ENCODE measurements at places on chromosomes 7 and 10.

DNA sequence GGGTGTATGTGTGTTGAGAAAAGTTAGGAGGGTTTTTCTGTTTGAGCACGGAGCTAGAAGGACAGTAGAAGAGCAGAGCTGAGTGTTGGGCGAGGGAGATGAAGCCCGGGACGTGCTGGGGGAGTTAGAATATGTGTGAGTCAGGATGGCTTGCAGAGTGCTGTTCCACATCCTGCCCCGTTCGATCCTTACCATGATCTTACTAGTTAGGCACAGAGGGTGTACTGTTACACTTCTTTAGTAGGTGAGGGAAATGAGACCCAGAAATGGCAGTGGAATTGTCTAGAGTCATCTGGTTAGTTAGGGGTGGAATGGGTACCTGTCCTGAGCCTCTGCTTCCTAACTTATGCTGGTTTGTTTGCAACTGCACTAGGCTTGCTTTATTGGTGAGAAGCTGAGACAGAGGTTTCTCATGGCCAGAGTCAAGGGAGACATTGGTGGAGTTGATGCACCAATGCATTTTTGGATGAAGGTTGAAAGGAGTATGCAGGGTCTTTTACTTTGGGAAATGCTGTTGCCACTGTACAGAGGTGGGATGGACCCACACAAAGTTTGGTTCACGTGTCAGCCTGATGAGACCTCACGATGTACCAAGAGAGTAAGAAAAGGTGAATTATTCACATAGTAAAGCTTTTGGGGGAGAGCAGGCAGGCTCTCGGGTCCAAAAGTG is 42.4 kb downstream of the CCNY start:
- DNase-seq: no peak

- no peak for DNase-seq
These were observed 12.5 kb downstream of the MXI1 start for GRCh38 chr10:110219884-110220283.

GRCh38 chr10:109960682-109961081 is 37.4 kb upstream of the XPNPEP1 start:
- no peak for DNase-seq

DNA sequence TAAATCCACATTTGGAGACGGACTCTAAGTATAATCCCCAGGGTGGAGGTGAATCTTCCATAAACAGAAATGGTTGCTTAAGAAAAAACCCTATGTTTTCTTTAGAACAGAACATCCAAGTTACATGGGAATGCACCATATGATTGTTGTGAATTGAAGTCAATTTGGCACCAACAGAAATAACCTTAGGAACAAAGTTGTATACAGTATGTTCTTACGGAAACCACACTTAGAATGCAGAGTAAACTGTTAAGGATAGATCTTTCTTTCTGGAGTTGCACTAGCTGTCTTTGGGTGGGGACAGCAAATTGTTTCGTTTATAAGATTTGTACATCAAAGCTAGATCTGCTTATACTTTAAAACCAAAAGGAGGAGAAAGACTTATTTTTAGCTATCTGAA is 316.4 kb downstream of the PTEN start:
- DNase-seq: no peak

GRCh38 chr7:100413889-100414288 is 14.6 kb downstream of the ZCWPW1 start:
- DNase-seq: no peak

GRCh38 chr7:3179456-3179855 is 121.6 kb upstream of the SDK1 start:
- no peak for DNase-seq

DNA sequence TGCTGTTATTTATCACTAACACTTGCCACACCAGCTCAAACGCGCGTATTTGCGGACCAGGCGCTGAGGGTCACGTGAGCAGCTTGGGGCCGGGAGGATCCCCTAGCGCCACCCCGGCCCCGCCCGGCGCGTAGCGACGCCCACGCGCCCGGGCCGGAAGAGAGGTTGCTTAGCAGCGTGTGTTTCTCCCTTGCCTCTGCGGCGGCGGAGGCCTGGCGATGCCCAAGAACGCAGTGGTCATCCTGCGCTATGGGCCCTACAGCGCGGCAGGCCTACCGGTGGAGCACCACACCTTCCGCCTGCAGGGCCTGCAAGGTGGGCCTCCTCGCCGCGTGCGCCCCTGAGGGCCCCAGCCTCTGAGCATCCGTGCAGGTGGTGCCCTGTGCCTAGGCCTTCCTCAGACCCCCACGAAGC is at the start of gene C10orf53:
Gene C10orf53 (plus strand): TSS at position 172 of the 414 bp plus-strand sequence. CDS start 47 bp downstream, at position 219.
- no peak for DNase-seq

- no peak for DNase-seq
These were observed 51.8 kb upstream of the MRLN start for GRCh38 chr10:59805014-59805413.

GRCh38 chr10:64519831-64520230 is 998.6 kb downstream of the REEP3 start:
- no peak for DNase-seq

GRCh38 chr10:97726636-97727178 is 10.2 kb upstream of the ZFYVE27 start:
- no peak for DNase-seq

- no peak for DNase-seq
These were observed 35.9 kb upstream of the HDAC9 start for GRCh38 chr7:18459484-18460245.

DNA sequence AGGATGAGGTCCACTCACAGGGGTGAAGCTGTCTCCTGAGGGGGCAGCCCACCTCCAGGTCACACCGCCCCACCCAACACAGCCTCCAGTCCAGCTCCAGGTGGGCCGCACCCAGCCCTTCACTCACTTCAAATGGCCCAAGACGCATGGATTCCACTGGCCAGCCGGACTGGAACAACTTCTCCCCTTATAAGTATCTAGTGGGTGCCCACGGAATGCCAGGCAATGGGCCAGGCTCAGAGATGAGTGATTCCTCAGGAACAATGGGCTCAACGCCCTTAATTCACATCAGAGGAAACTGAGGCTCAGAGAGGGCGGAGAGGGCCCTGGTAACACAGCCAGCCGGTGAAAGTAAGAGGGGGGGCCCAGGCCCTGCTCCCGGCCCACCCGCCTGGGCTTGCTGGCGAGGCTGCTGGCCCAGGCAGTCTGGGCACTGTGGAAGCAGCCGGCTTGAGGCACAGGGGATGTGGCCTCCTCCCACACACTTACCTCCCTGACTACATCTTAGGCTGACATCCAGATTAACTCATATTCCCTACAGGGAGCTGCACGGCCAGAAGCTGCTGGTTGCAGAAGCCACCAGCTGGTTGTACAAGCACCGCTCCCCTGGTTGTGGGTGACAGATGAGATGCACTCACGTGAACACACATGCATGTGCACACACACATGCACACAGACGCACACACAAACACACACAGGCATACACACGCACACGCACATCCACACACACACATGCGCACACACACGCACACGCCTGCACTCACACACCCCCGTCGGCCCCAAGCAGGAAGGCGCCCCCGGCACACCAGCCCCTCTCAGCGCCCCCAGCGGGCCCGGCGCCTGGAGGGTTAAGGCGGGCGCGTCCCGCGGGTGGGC is 1.0 kb upstream of the FAM20C start:
- DNase-seq: no peak

DNA sequence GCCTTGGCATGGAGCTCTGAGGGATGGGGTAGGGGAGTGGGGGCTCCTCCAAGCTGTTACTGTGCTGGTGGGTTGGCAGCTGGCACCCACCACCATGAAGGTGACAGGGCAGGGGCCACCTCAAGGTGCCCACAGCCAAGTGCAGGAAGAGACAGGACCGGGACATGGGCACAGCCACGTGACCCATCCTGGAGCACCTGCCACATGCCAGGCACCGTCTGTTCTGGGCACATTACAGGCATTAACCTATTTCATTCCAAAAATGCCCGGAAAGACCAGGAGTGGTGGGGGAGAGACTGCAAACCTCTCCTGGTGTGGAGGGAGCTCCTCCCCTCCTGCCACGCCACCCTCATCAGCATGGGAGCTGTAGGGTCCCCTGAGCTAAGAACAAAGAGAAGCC is 56.7 kb downstream of the CAMK2B start:
- DNase-seq: no peak

- DNase-seq: no peak
These were observed 142.7 kb downstream of the ZMYND11 start for GRCh38 chr10:277963-278362.

DNA sequence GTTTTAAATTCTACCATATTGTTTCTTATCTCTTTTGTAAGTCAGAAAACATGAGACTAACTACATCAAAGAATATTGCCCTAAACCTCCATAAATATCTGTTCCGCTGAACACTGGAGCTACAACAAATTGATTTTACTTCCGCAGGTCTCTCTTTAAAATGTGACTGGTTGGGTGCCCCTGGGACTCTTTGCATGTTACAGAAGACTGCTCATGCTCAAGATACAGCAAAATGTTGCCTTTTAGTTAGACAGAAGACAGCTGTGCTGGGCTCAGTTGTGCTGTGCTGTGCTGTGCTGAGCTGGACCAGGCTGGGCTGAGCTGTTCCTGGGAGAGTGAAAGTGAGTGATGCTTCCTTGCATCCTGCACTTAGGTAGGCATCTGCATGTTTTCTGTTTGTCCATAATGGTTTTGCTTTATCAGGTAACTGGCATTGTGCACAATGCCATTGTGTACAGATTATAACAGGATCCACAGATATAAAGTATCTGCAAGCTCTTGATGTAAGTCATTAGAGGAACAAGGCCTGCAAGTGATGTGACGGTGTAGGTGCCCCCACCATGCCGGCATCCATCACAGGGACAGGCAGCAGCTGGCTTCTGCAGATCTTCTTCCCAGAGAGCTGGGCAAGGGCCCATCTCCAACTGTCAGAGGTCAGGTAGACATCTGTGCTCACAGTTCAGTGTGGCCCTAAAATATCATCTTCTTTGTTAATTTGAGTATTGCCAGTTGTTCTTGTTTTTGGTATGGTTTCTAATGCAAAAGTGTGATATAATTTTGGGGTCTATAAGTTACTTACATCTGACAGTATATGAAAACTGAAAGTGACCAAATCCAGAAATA is 972.5 kb upstream of the CELF2 start:
- no peak for DNase-seq

DNA sequence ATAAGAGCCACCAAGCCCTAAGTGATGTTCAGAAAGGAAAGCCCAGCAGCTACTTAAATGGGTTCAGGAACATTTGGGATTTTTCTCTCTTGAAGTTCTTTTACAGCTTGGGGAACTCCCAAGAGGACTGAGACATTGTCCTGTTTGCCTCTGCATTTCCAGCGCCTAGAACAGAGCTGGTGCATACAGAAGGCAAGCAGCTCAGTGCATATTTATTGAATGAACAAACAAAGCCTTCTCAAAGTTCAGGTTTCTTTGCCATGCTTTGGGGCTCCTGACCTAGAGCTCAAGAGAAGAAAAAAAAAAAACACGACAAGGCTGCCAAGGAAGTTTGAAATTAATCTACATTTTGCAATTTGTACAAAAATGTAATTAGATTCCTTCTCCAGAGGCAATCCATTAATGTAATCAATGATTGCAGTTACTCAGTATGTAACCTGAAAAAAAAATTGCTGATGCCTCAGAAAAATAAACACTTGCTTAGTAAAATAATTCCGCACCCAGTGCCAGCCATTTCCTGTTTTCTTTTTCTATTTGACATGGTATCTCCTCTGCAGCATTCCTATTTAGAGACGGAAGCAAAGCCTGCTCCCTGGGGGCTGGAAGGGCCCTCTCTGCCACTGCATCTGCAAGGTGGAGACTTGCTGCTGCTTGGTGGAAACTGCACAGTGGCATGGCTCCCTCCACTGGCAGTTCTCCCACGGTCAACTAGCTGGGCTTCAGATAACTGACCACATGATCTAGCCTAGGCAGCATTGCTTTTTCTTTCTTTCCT is 157.3 kb downstream of the TMEM178B start:
- peak; percentile 9 for DNase-seq

- DNase-seq: no peak
These were observed 7.0 kb downstream of the NFKB2 start for GRCh38 chr10:102402512-102402896.

DNA sequence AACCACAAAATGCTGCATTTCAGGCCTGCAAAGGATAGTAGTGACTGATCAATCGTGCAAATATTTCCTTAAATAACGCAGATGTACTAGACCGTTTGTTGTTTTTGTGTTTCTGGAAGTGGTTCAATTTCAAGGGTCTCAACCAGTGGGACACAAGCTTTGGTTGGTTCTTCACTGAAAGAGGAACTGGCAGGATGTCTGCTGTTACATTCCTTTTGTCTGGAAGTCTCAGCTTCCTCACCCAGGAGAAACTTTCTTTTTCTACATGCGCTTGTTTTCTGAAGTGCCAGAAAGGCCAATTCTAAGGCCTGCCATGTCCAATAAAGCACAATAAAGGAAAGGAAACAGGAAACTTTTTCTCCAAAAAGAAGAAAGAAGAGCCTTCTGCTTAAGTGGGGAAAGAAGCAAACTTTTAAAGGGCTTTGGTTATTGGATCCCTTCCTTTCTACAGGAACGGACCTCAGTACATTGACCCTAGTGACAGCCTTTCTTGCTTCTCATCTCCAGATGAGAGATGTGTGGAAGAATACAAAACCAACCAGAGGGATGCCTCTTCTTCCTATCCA is 4.1 kb downstream of the DKK1 start:
- no peak for DNase-seq

GRCh38 chr7:114789161-114789560 is 132.7 kb upstream of the MDFIC start:
- no peak for DNase-seq

GRCh38 chr10:82827901-82828300 is 952.9 kb downstream of the NRG3 start:
- no peak for DNase-seq
